ENCODE measurements at places on chromosomes 11 and 22.

DNA sequence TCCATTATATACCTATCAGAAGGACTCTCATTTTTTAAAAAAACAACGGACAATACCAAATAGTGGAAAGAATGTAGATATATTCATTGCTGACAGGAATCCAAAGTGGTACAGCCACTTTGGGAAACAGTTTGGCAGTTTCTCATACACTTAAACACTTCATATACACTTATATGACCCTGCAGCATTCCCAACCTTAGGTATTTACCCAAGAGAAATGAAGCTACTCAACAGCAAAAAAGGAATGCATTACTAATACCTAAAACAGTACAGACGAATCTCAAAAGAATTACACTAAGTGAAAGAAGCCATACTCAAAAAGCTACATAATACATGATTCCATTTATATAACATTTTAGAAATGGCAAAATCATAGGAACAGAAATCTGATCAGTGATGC is 51.5 kb downstream of the RBFOX2 start:
- DNase-seq, result no peak

DNA sequence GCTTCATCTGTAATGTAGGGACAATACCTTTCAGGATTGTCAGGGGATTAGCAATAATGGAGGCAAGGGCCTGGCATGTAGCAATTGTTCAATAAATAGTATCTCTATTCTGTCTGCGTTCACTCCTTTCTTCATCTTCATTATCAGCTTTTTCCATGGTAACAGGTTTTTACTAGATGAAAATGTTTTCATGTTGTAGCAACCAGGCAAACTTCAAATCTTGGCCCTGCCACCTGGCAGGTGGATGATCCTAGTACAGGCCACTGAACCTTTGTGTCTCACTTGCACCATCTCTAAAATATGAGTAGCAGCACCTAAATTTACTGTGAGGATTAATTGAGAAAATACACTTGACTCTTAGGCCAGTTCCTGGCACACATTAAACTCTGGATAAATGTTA is 83.4 kb downstream of the SWAP70 start:
- DNase-seq, result no peak

DNA sequence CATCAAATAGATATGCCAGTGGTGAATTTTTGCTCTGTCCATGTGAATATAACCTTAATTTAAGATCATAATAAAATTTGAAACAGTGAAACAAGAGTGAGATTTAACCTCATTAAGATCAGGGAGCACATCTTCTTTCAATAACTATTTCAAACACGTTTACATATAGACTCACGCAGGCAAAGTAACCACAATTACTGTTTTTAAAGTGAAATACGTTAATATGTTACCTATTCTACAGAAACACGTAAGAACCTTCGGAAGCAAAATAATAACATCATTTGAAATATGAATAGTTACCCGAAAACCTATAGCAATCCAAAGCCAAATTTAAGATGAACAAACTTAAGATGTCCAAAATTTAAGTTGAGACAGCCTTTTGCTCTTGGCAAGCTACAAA is 136.2 kb upstream of the ZC3H12C start:
- DNase-seq, result no peak

- DNase-seq, result no peak
Observed at GRCh38 chr11:116278076-116278475, 494.7 kb downstream of the BUD13 start.

DNA sequence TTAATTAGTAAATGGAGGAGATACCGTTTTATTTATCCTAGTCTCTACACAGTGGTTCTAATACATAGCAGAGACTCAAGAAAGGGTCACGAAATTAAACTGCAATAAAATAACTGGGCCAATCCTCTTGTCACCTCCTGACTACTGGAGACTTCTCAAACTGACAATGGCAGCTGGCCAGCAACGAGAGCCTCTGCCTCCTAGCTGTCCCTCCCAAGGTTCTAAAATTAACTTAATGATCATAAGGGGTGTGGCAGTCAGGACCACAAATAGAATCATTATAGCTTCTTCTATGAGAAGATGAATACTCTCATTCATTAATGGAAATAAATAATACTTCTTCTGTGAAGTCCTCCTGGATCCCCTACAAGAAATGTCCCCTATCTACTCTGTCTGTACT is 63.8 kb upstream of the APOA1 start:
- DNase-seq, result no peak

DNA sequence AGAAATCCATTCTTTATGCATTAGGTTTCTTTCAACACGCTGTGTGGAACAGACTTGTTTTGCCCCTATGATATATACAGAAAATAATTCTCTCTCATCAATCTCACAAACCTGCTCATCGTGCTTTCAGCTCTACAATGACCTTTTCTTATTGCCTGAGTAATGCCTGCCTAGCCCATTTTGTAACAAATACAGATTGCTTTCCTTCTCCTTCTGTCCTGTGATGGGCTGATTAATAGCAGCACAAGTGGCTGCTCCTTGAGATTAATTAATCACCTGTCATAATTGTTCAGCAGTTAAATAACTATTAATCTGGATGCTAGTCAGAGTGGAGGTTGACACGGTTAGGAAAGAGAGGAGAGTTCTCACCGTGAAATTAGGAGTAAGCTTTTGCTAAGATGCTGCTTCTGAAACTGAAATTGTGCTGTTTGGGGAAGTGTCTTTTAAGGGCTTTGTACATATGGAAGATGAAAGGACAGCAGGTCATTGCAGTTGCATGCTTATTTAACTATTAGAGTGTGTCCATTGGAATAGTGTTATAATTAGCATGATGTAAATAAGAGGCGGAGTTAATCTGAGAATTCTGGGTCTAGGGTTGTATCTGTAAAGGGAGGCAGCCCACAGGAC is 1430.5 kb downstream of the FAM181B start:
- no peak for DNase-seq

DNA sequence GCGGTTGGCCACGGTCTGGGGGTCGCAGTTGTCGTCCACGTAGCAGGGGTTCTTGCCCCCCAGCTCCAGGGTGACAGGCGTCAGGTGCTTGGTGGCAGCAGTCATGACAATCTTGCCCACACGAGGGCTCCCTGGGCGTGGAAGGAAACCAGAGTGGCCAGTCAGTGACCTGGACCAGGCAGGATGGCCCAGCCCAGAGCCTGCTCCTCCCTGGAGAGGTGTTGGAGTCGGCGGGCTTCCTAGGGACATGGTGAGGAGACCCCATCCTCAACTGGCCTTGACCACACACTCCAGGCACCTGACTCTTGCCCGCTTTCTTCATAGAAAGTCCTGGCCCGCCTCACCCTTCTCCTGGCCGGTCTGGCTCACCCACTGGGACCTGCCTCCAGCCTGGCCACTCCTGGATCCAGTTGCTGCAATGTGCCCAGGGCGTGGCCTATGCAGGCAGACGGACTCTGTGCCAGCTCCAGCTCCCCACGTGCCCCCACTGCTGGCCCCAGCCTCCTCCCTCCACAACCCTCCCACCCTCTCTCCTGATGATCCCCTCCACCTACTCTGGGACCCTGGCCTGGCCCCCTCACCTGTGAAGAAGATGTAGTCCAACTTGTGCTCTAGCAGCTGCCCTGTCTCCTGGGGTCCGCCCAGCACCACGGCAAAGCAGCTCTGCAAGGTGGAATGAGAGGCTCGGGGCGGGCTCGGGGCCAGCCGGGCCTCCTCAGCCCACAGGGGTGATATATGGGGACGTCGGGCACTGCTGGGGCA is 8.7 kb downstream of the ALDH3B2 start:
- no peak for DNase-seq

GRCh38 chr11:73856031-73856567 is 20.5 kb downstream of the COA4 start:
- no peak for DNase-seq

DNA sequence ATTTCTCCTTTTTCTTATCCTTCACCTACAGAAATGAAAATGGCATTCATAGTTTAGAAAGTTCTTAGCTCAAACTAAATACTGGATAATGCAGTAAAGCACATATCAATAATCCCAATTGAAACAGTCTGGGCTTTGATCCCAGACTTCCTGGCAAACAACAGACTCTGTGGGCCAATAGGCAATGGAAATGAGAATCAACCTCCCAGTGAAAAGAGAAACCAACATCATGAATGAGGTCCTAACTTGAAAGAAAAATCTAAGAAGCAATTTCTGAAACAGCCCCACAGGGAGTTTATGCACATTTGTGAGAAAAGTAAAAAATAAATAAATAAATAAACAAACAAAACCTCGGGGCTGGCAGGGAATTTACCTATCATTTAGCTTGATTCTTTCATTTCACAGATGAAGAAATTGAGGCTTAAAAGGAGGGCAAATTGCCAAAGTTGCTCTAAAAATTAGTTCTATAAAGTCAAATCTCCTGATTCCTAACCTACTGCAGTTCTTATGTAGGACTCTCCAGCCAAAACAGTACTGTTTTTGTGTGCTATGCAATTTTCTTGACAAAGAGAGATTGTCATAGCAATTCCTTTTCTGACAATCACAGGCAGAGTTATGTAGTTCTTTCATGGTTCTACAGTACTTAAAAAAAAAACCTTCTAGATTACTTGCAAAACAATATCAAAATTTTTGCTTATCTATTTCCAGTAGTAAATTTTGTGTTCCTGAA is 265.8 kb downstream of the GRM5 start:
- no peak for DNase-seq

DNA sequence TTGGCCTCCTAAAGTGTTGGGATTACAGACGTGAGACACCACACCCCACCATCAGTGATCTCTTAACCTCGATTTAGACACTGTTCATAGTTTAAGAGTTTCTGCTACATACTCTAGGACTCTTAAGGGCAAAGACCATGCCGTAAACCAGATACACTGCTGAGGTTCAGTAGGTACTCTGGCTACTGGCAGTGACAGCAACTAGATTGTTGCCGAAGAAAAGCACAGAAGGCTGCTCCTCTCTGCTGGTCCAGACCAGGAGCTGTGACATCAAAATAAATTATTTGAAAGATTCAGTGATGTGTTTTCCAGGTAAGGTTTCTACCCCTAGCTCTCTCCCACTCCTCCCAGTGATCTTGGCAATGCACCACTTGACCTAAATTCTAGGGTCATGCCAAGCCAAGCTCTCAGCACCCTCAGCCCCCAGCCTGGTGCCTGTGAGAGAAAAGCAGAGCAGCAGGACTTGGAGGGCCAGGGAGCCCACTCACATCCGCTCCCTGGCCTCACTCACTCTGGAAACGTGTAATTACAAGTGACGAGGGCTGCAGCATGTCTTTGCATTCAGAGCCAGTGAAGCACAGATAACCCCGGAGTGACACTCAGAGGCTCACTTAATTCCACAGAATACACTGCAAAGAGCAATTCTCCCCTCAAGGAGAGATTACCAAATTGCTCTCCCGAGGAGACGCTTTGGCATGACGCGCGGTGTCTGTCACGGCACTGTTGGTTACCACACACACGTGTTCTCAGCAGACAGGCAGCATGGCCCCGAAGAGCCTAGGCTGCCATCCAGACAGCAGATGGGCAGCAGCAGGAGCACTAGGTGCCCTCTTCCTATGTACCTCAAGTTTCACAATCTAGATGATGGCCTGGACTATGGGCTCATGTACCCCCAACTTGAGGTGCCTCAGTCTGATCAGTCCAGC is 96.9 kb upstream of the PITPNB start:
- no peak for DNase-seq

DNA sequence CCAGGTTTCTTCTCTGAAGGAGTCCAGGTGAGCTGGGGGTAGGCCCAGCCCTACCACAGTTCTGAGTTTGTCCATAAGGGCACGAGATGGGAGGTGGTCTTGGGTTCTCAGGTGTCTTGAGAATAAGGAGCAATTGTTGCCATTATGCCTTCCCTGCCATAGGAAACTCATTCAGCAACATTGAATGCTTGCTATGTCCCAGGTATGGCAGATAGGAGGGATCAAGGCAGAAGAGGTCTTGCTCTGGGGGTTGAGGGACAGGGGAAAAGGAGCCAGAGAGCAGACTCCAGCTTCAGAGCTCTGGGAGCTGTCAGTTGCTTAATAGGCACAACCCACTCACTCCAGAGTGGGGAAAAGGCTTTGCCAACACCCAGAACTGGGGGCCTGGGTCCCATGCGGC is 4.3 kb downstream of the SELENOM start:
- DNase-seq, result no peak

GRCh38 chr11:7246179-7246578 is 5.5 kb upstream of the SYT9 start:
- no peak for DNase-seq

GRCh38 chr11:117145393-117145761 is 1.3 kb downstream of the PAFAH1B2 start:
- DNase-seq, result no peak

DNA sequence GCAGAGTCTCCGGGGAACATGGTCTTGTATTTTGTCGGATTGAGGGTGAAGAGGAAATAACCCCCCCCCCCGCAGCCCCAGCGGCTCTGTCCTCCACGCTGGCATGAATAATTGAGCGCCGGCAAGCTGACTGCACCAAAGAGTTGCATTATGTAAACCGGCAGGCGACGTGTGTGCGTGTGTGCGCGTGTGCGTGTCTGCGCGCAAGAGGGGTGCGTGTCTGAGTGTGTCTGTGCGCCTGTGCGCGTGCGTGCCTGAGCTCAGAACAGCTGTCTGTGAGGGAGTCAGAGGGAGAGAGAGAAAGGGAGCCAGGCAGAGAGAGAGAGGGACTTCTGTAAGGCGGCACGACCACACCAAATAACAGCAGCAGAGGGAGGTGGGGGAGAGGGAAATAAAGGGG is 94.4 kb downstream of the SCN3B start:
- no peak for DNase-seq

GRCh38 chr11:94400839-94401772 is at the start of gene GPR83:
Gene GPR83 (minus strand): TSS chr11:94401419. CDS start chr11:94401247, 172 bp downstream.
- DNase-seq, result no peak

DNA sequence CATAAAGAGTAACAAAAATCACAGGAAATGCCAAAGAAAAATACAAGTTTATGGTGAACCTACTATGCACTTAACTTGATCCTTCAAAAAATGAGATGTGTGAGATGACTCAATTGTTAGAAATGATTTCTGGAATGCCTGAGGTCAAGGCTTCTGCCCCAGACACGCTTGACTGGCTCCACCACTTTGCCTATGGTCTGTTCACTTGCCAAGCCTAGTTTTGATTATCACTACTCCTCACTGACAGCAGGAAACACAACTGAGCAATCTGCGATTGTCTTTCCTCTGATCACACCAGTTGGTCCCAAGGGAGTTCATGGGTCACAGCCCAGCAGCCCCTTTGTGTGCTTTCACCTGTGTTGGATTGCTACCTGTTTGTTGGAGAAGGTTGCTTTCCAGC is 20.6 kb upstream of the PRDM10 start:
- no peak for DNase-seq

DNA sequence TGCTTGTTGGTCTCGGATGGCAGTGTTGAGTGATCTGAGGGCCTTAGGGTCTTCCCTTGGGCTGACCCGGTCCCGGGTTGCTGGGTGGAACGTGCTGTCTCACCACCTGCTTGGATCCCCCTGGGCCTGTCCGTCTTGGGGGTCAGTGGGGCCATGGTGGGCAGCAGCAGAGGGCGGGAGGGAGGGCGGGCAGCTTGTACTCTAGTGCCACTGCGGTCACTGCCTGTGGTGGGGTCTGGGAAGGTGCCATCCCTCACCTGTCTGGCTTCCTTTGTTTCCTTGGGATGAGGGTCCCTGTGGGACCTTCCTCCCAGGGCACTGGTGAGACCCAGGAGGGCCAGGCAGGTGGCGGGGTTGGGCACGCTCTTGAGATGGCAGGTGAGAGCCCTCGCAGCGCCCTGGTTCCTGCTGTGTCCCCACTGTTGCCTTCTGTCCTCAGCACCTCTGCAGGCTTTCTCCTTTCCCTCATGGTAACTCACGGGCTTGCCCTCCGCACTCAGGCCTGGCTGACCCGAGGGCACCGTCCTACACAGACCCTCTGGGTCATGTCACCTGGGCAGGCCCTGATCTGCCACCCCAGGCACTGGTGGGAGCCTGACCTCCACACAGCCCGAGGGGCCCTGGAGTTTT is 34.2 kb downstream of the TBC1D22A start:
- no peak for DNase-seq

- DNase-seq, result no peak
Observed at GRCh38 chr11:27330633-27331270, 32.3 kb downstream of the CCDC34 start.

GRCh38 chr22:37920126-37920525 is 14.0 kb downstream of the MICALL1 start:
- DNase-seq, result no peak

All from smooth muscle cell of the brain vasculature (primary cell).